ENCODE measurements at places on chromosomes 2 and 18.

DNA sequence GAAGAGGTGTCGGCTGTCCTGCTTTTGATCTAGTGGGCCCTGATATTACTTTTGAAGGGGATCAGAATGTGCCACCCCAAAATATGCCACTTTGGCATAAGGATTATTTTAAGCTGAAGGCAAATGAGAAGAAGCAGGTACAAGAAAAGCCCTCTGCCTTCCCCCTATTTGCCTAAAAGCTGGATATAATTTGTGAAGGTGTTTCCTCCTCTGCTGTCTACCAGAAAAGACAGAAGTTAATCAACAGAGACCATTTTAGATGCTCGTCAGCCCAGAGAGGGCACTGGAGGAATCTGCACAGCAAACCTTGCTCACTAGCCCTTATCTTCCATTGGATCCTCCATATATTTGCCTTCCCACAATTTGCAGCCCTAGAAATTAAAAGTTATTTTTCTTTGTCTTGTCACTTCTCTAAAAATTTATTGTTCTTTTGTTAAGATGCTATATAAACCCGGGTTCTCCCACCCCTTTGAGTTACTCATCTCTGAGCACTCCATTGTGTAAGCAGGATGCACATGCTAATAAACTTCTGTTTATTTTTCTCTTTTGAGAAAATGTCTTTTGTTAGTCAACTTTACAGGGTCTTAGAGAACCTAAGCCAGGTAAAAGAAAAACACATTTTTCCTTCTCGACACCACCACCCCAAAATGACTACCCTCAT lies 163.2 kb upstream of the SLC1A4 start:
- DNase-seq, result no peak

DNA sequence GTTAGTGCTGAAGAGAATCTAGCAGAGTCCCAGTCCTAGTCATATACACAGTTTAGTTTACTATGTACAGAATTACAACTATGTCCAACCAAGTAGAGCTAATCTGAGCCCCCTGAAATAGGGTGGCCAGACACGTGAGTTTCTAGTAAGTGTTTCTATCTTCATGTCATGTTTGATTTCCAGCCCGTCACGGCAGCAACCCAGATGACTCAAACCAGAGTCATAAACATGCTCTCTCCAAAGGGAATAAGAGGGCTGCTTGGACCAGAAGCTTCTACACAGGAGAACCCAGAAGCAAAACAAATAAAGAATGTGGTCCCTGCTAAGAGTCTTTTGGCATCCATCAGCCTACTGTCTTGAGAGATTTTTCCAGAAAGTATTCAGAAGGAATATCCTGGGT lies 64.9 kb upstream of the WIPF1 start:
- DNase-seq, result peak; percentile 83

DNA sequence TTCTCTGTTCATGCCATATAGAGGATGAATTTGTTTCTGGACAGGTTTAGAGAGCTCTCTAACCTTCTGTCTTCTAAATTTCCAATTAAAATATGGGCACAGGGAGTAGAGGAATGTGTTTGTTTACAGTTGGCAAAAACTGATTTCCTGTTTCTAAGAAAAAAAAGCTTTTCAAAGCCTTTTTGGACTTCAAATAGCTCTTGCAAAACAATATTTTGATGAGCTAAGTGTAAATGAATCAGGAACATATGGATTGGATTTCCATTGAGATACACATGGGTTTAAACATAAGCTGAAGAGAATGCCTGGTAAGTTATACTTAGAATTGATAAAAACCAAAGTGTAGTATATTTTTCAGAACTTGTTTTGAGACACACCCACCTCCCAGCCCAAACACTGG lies 677.5 kb downstream of the NYAP2 start:
- no peak for DNase-seq

DNA sequence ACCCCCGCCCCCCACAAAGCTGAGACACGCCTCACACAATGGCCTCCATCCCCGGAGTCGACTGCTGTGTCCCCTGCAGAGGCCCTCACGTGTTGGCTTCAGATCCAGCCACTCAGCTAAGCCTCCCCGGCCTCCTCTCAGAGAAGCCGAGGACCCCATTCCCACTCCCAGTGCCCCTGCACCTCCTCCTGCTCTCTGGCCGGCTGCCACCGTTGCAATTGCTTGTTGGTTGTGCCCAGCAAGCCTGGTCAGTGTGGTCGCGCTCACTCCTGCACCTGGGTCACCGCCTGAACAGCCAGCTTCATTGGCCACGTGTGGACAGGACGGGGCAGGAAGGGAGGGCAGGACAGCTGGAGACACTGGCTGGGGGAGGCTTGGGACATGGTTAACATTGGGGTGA lies 191.5 kb upstream of the SALL3 start:
- no peak for DNase-seq

DNA sequence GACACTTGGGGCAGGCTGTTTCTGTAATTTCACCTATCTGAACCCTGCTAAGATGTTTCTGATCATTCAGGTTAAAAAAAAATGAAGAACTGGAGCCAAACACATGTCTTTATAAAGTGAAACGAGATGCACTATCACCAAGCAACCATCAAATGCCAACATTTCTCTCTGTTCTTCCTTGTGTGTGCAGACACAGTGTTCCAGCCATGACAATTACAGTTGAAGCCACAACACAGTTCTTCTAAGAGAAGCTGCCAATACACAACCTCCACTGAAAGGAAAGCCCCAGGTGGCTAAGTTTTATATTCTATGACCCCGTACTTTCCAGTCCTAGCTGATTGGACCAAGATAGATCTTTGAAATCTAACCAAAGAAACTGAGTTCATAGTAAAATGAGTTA lies 181.8 kb downstream of the RAD51AP2 start:
- DNase-seq, result no peak

DNA sequence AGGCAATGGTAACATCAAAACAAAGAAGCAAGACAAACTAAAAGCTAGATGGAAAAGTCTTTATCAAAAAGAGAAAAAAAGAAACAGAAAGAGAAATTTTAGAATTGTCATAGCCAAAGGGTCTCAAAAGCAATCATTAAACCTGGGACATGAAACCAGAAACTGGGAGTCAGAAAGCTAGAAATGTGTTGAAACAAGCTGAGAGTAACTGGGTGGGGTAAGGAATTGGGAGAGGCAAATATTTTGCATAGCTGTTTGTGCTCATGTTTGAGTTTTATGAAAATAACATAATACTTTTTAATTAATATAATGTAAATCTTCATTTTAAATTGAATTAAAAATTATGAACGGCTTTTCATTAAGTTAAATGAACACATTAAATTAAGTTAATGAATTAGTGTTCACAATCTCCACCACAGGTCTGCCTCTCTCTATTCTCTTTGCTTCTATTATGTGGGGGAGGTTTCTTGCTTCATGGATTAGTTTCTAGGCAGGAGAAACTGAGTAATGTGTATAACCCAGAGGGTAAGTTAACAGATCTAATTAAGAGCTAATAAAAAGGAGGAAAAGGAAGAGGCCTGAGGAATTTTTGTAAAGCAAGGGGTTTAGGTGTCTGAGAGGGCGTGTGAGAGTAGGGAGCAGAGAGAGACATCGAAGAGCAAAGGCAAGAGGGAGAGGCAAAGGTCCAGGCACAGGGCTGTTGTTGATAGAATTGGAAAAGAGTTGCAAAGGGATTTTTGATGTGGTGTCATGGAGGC lies 20.0 kb upstream of the SERPINB2 start:
- no peak for DNase-seq
